ENCODE measurements at places on chromosomes 7 and 10. TPM values are rescaled to one million over a fixed set of nuclear protein-coding genes. Genes with fewer than 3 reads are reported as not detected.

- no peak for DNase-seq
Measured at GRCh38 chr10:79077488-79078173, 8.9 kb downstream of the ZMIZ1 start.

GRCh38 chr7:2984091-2984490 lies 59.6 kb downstream of the CARD11 start:
- no peak for DNase-seq

- no peak for DNase-seq
Measured at GRCh38 chr7:9453521-9453920, 1020.1 kb downstream of the NXPH1 start.

C7orf33 gene
- total RNA-seq = not detected

GRCh38 chr10:121978511-121978910 lies 3.5 kb upstream of the NSMCE4A start:
- no peak for DNase-seq

DNA sequence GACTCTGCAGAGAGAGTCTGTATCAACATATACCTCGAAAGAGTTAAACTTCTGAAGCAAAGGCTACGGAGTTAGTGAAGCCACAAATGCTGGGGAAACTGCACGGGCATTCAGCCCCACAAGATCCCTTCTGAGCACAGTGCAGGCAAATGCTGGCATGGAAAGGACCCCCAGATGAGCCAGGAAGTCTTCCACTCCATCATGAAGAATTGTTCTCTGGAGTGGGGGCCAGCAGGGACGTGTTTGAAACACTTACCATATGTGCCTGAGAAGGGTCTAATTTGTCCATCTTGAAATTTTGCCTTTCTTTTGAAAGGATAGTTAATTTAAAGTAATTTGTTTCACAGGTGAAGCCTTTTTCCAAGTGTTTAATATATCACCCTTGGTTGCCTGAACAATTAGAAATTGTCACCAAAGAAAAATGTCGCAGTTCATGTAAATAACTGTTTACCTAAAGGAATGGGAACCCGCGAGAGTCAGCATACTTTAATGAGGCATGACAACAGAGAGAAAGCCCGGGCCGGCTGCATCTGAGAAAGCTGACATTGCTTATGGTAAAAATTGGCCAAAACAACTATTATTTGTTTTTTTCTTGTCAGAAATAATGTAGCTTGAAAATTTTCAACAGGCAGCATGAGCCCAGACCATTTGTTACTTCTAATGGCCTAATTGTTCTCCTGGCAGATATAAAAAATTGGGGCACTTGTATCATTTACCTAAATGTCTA lies 287.6 kb upstream of the MGMT start:
- no peak for DNase-seq

CDK6 gene
- 87.9 TPM for total RNA-seq

GRCh38 chr7:56639173-56639746 lies 493.0 kb downstream of the ZNF479 start:
- no peak for DNase-seq

DNA sequence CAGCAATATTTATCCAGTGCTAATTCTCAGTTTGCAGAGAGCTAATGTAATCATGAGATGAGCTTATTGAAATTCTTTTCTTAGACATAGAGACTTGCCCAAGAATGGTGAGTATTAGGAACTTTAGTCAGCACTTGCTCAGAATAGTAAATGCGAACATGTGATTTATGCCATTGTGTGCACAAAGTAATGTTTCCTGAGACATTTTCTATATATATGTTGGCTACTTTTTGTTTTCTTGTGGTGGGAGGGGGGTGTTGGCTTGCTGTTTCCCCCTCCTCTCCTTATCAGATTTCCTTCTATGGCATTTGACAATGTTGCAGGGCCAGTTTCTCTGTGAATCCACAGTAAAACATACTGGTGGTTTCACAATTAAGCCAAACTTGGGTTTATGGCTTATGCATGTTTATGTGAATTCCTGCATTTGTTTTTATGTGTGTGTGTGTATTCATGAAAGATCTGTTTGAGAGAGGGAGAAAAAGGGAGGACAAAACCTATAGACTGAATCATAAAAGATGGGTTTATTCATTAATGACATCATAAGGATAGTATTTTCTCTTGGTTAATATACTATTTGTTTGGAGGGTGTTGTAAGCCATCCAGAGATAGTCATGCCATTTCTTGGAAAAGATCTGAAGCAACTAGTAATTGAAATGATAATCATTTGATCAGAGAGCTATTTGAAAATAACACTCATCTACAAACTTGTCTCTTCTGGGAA lies 36.3 kb downstream of the ARID5B start:
- DNase-seq = no peak

GRCh38 chr7:29606287-29606721 lies 42.7 kb downstream of the PRR15 start:
- peak; percentile 63 for DNase-seq

SYNPO2L gene
- 0.34 TPM for total RNA-seq

AKR1D1 gene
- total RNA-seq = not detected
